ENCODE measurements at places on chromosomes 1 and 21. TPM values are rescaled to one million over a fixed set of nuclear protein-coding genes. Genes with fewer than 3 reads are reported as not detected.

GRCh38 chr1:19439464-19440171 is 45.7 kb downstream of the CAPZB start:
- DNase-seq = no peak

GRCh38 chr1:79312438-79312837 is 305.9 kb upstream of the ADGRL4 start:
- no peak for DNase-seq

GRCh38 chr1:229030630-229031029 is 240.3 kb upstream of the RAB4A start:
- DNase-seq = no peak

TRIM67 gene
- total RNA-seq = 0.03 TPM

GRCh38 chr1:235057385-235058306 is 71.0 kb downstream of the TOMM20 start:
- no peak for DNase-seq

KLHDC9 gene
- total RNA-seq = 3.8 TPM

DNA sequence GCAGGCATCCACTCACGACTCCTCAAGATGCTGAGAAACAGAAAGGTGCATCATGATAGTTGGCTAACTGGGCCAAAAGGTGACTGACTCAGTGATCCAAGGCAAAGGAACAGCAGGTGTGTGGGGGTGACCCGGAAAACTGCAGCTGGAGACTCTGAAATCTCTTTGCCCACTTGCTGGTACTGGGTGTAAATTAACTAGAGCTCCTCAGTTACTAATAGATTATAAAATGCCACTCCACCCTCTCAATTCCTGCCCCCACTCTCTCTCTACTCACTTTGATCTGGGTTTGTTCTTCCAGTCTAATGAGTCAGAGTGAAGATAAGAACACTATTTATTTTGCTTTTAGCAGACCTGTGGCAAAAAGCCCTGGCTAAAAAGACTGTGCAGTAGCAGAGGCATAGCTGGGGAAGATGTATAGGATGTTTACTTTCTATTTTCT is 7.2 kb upstream of the PIGC start:
- DNase-seq = peak; percentile 90

DNA sequence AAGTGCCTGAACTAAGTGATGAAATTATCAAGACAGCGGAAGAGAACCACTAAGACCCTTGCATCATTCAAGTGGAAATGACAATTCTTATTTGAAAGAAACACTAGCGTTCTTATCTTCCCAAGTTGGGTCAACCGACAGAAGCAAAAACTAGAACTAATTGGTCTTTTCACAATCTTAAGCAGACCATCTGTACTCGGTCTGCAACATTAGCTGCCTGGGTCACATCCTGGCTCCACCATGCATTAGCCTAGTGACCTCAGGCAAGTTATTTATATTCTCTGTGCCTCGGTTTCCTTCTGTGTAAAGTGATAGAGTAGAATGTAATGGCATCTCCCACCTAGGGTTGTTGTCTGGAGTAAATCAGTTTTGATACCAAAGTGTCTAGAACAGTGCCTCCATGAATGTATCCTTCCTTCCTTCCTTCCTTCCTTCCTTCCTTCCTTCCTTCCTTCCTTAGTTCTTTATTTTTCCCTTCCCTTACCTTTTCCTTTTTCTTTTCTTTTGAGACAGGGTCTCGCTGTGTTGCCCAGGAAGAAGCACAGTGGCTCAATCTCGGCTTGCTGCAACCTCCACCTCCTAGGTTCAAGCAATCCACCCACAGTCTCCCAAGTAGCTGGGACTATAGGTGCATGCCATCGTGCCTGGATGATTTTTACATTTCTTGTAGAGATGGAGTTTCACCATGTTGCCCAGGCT is 6.0 kb downstream of the COLGALT2 start:
- no peak for DNase-seq

DNA sequence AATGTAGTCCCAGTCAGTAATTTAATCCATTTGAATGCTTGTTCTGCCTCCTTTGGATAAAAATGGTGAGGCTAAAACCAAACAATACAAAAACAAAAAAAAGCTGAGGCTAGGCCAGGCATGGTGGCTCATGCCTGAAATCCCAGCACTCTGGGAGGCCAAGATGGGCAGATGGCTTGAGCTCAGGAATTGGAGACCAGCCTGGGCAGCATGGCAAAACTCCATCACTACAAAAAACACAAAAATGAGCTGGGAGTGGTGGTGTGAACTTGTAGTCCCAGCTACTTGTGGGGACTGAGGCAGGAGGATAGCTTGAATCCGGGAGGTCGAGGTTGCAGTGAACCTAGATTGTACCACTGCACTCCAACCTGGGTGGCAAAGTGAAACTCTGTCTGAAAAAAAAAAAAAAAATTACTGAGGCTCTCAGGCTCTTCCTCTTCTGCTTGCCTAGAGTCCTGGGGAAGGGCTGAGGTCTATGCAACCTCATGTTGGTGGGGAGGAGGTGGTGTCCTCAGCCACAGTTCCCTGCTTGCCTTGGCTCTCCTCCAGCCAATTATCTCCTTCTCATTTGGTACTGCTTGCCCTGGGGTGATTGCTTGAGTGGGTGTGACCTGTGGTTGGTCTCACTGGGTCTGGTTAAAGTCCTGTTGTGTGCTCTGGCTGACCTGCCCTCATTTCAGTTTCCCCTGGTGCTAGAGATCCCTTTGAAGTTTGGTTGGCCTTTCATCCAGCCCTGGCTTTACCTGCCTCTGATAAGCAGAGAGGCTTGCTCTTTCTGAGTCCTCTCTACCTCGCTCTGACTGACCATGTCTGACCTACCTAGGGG is 20.9 kb downstream of the S1PR1 start:
- no peak for DNase-seq

OVAAL gene
- not detected for total RNA-seq

- no peak for DNase-seq
Observed at GRCh38 chr1:201332021-201332420, 45.5 kb downstream of the TNNT2 start.

- no peak for DNase-seq
Observed at GRCh38 chr1:7993593-7994479, 32.3 kb downstream of the ERRFI1 start.

CDC42 gene
- 146 TPM for total RNA-seq

NUP210L gene
- not detected for total RNA-seq

VHLL gene
- not detected for total RNA-seq

DNA sequence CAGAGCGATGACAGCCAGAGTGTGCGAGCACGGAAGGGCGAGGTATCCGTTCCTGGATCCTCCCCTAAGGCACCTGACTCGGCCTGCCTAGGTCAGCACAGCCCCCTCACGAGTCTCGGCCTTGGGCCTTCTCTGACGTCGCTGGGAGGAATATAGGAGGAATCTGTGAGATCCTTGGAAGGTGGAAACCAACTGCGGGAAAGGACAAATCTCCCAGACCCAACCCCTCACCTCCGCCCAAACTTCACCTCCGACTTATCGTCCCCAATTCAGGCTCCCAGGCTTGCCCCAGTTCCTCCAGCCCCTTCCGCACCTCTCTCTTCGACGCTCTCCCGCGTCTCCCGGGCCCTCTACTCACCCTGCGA is 494 bp downstream of the APH1A start:
- DNase-seq = peak; percentile 43

DNA sequence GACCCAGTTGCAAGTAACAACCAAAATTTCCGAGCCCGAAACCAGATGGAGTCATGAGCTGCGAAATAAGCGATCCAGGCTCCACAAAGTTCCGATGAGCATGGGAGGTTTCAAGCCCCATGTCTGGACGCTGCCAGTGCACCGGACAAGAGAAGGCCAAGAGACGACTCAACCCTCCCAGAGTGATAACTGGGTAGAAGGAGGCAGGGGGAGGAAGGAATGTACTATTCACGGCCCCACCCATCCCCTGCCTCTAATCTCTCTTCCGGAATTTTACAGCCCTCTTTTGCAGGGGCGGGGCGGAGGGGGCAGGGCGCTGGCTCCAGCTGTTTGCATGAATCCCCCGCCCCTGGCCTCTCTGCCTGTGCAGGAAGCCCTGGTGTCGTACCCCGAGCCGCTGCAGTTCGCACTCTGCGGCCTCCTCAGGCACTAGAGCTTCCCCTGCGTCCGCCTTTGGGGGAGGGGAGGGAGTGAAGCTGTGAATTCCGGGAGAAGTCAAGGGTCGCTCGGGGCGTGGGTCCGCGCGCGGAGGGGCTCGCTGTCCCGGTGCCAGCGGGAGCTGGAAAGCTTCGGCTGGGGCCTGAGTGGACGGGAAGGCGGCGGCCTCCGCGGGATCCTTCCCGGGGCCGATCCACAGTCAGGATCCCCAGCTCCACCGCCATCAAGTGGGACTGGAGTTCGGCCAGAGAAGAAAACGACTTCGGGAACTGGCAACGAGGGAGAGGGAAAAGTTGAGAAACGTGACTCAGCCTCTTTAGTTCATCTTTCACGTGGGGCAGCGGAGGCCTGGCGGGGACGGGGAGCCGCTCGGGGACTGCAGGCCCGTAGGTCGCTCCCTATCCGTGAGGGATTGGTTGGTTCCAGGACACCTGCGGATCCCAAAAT is 6.3 kb upstream of the PTP4A2 start:
- DNase-seq = peak; percentile 63

TDRD5 gene
- total RNA-seq = not detected

GRCh38 chr21:34642211-34643075 is 26.4 kb upstream of the CLIC6 start:
- DNase-seq = no peak

- no peak for DNase-seq
Observed at GRCh38 chr1:160091666-160092223, 6.7 kb downstream of the IGSF8 start.

CRYAA gene
- not detected for total RNA-seq

KCNK2 gene
- total RNA-seq = not detected

DNA sequence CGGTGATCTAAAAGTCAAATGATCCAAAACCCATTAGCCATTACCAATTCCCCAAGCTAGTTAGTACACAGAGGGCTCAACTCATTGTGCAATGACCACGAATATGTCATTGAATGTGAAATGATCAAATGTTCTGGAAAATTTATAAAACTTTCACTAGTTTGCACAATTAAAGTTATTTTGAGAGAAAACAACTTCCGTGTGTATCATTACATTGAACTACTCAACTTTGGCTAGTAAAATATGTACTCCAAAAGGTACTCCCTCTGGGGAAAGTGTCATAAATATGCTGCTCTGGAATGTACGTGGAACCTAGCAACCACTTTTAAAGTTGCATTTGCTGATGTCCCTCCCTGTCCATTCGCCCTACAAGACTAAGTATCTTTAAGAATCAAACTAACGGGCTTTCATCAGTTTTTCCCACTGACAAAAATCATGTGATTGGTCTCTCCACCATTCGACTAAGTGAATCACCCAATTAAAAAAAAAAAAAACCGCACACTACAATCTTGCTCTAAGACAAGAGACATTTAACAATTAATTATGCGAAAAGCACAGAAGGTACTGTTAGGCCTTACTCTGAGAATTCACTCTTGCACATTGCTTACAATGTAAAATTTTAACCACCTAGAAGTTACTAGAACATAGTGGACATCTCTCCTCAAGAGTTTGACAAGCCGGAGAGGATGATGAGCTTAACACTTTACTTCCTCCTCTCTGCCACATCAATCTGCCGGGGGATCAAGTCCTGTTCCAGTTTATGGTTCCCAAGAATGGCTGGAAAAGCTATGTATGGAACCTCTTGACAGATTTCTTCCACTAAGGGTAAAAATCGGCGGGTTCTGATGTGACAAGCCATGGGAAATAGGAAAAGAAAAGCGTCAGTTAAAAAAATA is 1.2 kb downstream of the ACBD3 start:
- peak; percentile 22 for DNase-seq

GRCh38 chr1:74324684-74325448 is 89.7 kb downstream of the TNNI3K start:
- peak; percentile 7 for DNase-seq

- DNase-seq = no peak
Observed at GRCh38 chr1:154802982-154803920, 66.8 kb downstream of the KCNN3 start.

- DNase-seq = peak; percentile 71
Observed at GRCh38 chr21:44752671-44753235, 41.4 kb upstream of the TSPEAR start.

DNA sequence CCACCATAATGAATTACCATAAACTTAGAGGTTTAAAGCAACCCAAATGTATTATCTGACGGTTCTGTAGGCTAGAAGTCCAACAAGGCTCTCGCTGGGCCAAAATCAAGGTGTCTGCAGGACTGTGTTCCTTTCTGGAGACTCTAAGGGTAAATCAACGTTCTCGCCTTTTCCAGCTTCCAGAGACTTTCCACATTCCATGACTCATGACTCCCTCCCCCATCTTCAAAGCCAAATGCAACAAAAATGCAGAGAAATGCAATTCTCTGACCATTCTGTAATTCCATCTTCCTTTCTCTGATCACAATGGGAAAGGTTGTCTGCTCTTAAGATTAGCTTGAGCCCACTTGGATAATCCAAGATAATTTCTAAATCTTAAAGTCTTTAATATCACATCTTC is 287.1 kb downstream of the LTN1 start:
- no peak for DNase-seq

- no peak for DNase-seq
Observed at GRCh38 chr1:226210571-226211176, 12.8 kb upstream of the MIXL1 start.

GRCh38 chr1:64077281-64077940 is 126.0 kb upstream of the UBE2U start:
- DNase-seq = no peak

GRCh38 chr1:56948403-56949023 is 17.3 kb downstream of the C8B start:
- no peak for DNase-seq

DYRK3 gene
- 0.36 TPM for total RNA-seq

DNA sequence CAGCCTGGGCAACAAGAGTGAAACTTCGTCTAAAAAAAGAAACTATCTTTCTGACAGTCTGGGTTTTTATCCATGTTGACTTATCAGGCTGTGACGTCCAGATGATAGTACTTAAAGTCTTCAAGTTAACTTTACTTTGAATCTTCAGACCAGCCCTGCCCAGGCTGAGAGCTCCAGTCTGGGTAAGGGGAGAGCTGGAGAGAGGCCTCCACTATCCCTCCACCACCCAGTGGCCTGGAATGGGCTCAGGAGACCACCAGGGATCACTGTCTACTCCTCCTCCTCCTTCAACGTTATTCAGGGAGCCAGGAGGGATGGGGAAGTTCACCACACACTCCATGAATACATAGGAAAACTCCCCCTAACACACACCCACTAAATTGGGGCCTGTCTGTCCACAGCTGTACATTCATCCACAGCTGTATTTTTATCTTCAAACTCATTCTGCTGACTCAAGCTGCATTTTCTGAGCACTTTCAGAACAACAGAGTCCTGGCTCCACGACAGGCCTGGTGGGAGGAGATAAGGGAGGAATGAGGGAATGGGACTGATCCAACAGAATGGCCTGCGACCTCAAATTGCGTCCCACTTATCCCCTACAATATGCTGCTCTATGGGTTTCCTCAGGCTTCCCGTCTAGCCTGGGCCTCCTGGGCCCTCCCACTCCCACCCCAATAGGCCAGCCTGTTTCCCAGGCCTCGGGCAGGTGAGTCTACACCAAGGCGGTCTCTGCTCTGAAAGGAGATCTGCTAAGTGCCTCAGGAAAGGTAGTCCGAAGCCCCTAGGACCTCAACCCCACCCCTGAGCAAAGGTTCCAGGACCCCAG is 1.8 kb downstream of the SLC45A3 start:
- DNase-seq = no peak
